ENCODE measurements at places on chromosomes 2 and 18.
A peak's percentile ranks its signal among the peaks of the same experiment; 100 is the strongest.

GRCh38 chr18:45325778-45326177 lies 289.5 kb upstream of the SLC14A2 start:
- DNase-seq, result no peak

GRCh38 chr18:13635046-13635445 lies 91.3 kb downstream of the FAM210A start:
- DNase-seq, result no peak

GRCh38 chr18:50158866-50159653 lies 35.9 kb downstream of the MYO5B start:
- DNase-seq, result no peak

GRCh38 chr2:120398051-120398995 lies 52.4 kb downstream of the INHBB start:
- DNase-seq, result no peak

- peak; percentile 42 for DNase-seq
Measured at GRCh38 chr2:192194866-192195547, at the start of gene TMEFF2. TMEFF2 (minus strand) TSS chr2:192194933; CDS start chr2:192194524, 409 bp downstream.

GRCh38 chr2:221286406-221286805 lies 285.7 kb downstream of the EPHA4 start:
- no peak for DNase-seq

DNA sequence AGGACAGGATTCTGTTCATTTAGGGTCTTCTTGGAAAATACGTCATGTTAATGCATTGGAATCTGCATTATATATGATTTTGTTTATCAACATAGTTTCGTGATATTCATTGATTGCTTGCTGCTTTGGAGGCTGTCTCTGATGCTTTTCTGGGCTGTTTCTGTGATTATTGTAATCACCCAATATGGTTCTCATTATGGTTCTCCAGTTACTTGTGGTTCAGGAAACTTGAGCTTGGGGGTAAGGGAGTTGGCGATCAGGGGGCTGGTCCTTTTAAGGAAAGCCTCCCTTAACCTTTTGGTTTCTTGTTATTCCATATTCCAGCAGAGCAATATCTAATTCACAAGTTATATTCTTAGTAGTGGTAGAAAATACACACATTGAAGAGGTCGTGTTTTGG lies 17.4 kb upstream of the STON1 start:
- no peak for DNase-seq

- DNase-seq, result no peak
Measured at GRCh38 chr2:230913406-230914143, 11.5 kb downstream of the GPR55 start.

DNA sequence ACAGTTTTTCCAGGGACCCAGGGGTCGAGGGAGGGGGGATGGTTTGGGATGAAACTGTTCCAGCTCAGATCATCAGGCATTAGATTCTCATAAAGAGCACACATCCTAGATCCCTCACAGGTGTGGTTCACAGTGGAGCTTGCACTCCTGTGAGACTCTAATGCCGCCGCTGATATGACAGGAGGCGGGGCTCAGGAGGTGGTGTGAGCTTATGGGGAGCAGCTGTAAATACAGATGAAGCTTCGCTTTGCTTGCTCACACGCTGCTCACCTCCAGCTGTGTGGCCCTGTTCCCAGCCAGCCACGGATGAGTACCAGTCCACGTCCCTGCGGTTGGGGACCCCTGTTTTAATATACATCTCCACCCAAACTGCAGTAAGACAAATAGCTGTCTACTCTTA lies 204.2 kb downstream of the AGAP1 start:
- DNase-seq, result no peak

DNA sequence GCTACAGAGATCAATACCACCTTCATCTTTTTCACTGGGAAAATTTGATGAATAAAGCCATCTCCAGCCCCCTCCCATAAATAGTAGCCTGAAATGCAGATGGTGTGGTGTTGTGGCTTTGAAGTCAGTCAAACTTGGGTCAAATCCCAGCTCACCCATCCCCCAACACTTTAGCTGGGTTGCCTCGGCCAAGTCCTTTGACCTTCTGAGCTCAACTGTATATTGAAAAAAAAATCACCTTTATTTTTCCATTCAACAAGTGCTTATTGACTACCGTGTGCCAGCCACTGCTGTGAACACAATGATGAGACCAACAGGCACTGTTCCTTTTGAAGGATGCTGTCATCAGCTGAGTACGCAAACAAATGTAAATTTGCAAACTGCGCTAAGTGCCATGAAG lies 35.1 kb upstream of the NTSR2 start:
- DNase-seq, result no peak

DNA sequence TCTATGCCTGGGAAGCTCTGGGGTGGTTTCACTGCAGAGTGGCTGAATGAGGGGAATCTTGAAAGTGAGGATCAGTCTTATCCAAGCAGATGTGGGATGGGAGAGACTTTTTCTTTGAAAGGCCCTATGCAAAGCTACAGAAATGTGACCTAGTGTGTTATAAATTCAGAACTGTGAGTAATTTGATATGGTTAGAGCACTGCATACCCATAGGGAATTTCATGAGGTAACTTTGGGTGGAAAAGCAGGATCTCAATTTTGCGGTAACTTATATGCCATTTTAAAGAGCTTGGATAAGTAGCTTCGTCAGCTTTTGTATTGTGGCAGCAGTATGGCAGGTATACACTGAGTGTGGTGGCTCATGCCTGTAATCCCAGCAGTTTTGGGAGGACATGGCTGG lies 40.9 kb downstream of the GULP1 start:
- DNase-seq, result no peak

DNA sequence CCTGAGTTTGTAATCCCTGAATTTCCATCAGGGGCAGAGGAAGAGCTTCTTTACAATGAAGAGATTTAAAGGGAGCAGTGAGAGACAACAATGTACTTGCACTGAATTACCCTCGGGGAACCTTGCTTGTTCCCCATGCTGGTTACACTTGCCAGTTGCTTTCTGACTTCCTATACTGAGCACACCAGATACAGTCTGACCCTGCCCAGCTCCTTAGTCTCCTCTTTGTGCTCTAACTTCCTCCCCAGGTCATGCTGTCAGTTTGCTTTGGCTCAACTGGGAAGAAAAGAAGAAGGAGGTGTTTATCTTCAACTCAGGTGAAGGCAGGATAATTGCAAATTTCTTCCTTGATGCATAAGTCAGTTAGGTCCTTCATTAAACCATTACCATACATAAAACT lies 658.4 kb downstream of the NYAP2 start:
- no peak for DNase-seq

GRCh38 chr18:23135550-23136325 lies 453 bp downstream of the CABLES1 start:
- DNase-seq, result no peak

DNA sequence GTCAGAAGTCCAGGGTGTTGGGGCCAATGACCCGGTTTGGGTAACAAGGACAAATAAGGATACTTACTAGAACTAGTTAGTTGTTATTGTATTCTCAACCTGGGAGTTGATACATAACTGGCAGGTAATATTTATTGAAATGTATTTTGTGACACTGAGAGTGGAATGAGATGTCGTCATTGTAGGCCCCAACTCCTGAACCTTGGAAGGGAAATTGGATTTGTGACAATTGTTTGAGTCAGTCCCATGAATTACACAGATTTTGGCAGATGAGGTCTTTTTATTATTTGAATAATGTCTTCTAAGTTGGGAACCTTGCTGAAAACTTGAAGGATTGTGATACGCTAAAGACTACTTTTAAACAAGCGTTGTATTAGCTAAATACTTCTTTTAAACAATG lies 5.1 kb downstream of the TIMM21 start:
- DNase-seq, result no peak

- no peak for DNase-seq
Measured at GRCh38 chr2:69767034-69767433, 25.1 kb downstream of the ANXA4 start.

GRCh38 chr18:3411327-3411726 lies 38.6 kb upstream of the TGIF1 start:
- DNase-seq, result no peak

- DNase-seq, result no peak
Measured at GRCh38 chr2:134692499-134692898, 26.3 kb downstream of the TMEM163 start.

- DNase-seq, result no peak
Measured at GRCh38 chr2:235568431-235568830, 74.6 kb downstream of the AGAP1 start.

DNA sequence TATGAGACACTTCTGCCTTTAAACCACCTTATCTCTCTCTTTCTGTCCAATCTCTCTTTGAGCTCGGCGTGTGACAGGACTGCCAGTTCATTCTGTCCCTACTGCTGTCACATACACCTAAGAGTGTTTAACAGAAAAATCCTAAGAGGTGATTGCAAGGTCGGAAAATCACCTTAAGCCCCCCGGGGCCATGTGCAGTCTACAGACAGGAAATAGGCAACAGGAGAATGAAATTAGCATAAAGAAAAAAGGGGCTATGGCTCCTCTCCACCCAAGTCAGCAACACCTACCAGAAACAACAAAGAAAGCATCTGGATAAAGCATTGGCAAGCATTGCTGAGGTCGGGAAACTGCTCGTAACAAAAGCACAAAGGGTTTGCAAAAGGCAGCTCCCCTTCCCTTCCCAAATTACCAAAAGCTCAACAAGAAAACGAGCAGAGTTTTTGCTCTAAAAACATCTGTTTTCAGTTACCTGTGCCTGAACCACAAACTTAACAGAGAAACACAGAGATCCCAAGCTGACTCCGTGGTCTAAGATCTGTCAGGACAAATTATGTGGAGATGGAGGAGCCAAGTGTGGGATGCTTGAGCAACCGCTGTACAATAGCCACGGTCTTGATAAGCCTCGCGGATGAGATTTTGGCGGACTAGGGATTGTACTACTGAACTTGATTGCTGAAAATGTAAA lies 30.4 kb downstream of the ANKRD44 start:
- no peak for DNase-seq

- no peak for DNase-seq
Measured at GRCh38 chr2:113716291-113716690, 40.2 kb downstream of the SLC35F5 start.

- no peak for DNase-seq
Measured at GRCh38 chr2:231210782-231211181, 12.4 kb downstream of the ARMC9 start.

DNA sequence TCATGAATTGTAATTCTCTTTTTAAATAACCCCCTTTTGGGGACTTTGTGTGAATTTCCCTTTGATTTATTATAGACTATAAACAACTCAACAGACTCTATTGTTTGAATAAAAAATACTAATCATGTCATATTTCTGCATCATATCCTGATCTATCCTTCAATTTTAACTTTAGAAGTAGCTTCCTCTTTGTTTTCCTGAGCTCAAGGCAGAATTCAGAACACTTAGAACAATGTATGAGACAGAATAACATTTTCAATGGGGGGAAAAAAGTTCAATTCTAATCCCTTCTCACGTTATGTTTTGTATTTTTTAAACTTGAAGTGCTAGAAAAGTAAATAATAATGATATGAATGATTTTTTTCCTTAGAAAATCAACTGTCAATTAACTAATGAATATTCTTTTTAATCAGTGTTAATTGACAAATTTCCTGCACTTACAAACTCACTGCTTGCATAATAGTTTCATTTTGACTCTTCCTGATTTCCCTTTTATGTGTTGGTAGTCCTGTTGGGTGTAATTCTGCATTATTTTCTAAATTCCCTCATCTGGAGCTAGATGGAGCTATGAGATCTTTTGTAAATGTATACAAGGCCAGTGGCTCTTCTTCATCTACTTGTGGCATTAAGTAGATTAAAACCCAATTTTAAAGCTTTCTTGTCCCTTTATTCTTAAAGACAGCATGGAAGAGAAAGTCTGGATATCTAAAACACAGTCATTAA lies 326.1 kb downstream of the PARD3B start:
- no peak for DNase-seq

GRCh38 chr2:176561706-176562105 lies 292.5 kb downstream of the MTX2 start:
- no peak for DNase-seq

- DNase-seq, result no peak
Measured at GRCh38 chr2:156088587-156088986, 243.9 kb downstream of the NR4A2 start.

DNA sequence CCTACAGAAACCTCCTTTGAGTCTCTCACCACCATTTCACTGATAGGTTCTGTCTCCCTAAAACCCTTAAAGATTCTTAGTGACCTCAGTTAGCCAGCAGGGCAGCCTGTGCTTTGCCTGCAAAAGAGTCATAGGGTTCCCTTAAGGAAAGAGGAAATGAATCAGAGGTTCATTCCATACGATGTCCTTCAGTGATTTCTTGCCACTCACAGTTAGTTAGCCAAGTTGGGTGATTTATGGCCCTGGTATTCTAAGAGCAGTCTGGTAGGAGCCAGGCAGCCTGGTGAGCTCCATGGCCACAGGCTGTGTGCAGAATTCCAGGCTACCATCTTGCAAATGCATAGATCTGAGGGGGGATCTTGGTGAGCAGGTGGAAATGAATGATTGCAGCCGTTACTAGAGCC lies 18.7 kb upstream of the CCBE1 start:
- DNase-seq, result no peak

DNA sequence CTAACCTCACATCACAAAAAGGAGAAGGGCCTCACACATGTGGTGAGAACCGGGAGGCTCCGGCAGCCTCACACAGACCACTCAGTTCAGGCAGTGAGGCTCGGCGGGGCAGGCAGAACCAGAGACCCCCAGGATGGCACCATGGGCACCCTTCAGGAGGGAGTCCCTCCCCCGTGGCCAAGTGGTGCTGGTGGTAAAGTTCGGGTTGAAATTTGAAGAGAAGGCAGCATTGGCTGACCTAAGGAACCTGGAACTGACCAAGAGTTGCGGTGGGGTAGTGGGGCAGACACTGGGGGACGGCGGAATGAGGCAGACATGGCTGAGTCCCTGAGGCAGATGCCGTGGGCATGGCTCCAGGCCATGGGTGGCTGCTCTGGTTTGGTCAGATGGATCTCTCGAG lies 239.3 kb upstream of the MYT1L start:
- DNase-seq, result no peak

GRCh38 chr2:62296832-62297623 lies 101.1 kb downstream of the B3GNT2 start:
- no peak for DNase-seq

DNA sequence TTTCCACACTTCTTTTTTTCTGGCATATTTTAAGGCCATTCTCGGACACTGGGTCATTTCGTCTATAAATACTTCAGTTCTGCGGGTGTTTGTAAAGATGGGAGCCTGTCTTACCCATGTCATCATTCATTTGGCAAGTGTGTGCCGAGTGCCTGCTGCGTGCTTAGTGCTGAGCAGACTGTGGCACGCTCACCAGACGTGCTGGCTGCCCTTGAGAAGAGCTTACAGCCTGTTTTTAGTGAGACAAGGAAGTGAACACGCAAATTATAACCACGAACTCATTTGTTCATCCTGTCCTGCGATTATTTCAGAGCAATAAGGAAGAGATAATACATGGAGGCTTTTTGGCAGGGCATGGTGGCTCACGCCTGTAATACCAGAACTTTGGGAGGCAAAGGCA lies 10.4 kb upstream of the STON1 start:
- DNase-seq, result no peak

- no peak for DNase-seq
Measured at GRCh38 chr18:3097082-3097481, 84.1 kb upstream of the LPIN2 start.

GRCh38 chr2:73859721-73860586 lies 31.2 kb downstream of the STAMBP start:
- no peak for DNase-seq

Measured in NCI-H1436 treated with DMSO at 0.1 percent for 48 hours (cell line).